ENCODE measurements at places on chromosomes 2 and 18.

DNA sequence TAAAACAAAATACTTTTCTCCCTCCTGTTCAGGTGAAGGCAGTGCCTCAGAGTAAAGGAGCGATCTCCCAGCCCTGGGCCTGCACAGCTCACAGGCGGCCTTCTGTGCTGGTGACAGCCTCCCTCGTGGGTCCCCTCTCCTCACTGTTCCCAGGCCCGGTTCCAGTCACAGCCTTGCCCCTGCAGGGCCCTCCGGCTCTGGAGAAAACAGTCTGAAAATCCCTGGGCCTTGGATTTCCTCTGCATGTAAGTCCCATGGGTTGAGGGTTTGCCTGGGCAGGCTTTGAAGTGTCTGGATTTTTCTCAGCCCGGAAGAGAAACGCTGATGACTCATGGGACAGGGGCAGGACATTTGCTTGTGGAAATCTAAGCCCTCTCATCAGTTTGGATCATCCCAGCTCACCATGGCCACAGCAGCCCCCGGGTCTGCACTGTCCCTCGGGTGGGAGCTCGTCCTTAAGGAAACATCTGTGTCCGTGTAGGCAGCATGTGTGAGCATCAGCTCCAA lies 186.1 kb upstream of the RAB12 start:
- peak; percentile 72 for DNase-seq

DNA sequence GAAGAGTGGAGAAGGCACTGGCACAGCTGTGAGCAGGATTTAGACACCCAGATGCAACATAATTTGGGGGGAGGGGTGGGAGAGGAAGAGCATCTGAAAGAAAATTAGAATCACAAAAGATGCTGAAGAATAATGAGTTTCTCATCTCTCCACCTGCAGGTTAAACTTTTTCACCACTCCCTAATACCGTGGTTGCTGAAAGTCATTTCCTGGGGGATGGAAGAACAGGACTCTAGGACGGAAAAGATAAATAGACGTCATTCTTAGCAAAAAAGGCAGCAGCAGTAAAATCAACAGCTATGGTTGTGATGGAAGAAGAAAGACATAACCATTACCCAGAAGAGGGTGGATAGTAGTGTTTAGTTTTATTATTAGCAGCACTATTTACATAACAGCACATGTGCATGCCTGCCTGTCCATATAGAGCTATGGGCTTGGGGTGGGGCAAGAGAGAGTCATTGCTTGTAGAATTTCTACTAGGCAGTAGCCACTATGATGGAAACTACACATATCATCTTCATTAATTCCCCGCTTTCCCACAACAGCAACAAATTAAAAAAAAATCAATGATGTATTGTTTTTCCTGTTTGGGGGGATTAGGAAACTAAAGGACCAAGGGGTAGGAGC lies 212.2 kb downstream of the TRIB2 start:
- peak; percentile 44 for DNase-seq

DNA sequence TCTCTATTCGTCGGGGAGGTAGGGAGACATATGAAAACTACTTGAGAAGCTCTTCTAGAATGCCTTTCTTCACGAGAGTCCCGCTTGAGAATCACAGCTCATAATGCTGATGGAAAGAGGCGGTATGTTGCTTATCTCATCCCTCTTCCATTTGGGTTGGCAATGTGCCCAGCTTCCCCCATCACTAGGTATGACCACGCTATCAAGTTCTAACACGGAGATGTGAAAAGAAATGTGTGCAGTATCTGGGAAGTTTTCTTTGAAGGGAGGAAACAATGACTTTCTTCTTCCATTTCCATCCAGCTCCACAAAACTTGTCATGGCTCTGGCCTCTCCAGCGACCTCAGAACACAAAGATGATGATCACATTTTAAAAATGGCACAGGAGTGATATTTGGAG lies 742.4 kb downstream of the DCDC2C start:
- no peak for DNase-seq

DNA sequence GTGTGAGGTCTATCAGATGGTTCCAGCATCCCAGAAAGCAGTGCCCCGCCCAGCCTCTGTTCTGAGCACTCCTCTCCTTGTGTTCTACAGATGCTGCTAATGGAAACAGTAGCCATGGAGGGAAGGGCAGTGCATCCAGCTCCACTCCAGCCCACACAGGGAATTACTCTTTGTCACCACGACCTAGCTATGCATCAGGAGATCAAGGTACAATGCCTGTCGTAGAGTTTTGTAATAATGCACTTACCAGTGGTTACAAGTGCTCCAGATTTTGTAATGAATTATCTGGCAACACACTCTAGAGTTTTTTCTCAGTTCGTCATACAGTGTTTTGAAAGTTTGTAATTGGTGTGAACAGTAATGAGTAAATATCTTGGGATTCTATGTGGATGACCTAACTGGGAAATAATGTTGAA lies 161.1 kb downstream of the ESCO1 start:
- DNase-seq, result peak; percentile 67

- DNase-seq, result no peak
Observed at GRCh38 chr2:226684563-226684959, 115.1 kb downstream of the IRS1 start.

DNA sequence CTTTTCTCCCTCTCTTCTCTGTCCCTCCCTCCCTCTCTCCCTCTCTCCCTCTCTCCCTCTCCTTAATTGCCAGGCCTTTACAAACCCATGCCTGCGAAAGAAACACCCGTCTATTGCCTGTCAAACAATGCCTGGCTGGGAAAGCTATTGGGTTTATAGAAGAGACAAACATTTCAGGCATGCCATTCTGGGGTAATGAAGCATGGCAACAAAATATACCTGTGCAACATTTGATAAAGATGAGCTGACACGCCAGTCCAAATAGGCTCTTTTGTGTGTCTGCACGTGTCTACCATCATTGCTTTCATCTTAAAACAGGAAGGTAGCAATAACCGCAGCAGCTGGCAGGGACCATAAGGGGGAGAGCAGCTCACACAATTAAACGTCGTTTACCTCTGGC lies 282.1 kb downstream of the ZNF516 start:
- DNase-seq, result no peak

GRCh38 chr18:31199190-31199769 lies 36.6 kb upstream of the DSC1 start:
- no peak for DNase-seq

GRCh38 chr2:222108957-222109585 lies 189.7 kb downstream of the PAX3 start:
- DNase-seq, result no peak

DNA sequence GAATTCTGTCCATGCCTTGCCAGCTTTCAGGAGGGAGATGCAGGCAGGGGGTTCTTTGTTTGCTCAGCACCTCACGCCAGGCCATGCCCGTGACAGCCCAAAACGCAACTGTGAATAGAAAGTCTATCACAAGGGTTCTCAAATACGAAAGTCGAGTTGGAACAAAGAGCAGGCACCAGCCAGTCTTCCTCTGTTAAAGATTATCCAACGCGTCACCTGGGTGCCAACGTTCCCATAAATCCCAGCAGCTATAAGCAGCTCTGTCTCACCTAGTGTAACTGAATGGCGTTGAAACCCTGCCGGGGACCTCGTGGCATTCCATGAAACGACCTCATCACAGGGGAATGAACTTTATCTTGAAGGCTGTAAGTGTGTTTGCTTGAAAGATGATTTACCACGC lies 84.8 kb upstream of the GATA6 start:
- no peak for DNase-seq

DNA sequence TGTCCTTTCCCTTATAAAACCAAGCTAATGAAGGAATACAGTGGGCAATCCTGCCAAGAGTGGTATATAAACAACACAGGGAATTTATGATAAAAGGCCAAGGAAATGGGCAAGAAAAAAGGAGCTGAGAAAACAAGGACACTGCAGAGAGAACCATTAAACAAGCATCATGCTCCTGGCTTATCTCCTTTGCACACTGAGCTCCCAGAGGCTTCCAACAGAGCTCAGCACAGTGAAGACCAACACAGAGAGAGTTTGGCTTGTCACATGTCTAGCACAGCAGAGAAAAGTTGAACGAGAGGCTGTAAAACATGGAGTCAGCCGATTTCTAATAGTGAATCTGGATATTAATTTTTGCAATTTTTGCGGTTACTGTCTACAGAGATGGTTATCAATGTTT lies 68.0 kb upstream of the KLF7 start:
- DNase-seq, result peak; percentile 43

- DNase-seq, result no peak
Observed at GRCh38 chr2:133711201-133711600, 142.9 kb upstream of the NCKAP5 start.

- no peak for DNase-seq
Observed at GRCh38 chr2:238988752-238989151, 140.9 kb downstream of the TWIST2 start.

- no peak for DNase-seq
Observed at GRCh38 chr2:109029490-109030201, 40.6 kb upstream of the EDAR start.

GRCh38 chr2:203814661-203815540 lies 52.7 kb upstream of the CTLA4 start:
- peak; percentile 84 for DNase-seq

- DNase-seq, result no peak
Observed at GRCh38 chr2:240597419-240598181, 11.1 kb downstream of the CAPN10 start.

DNA sequence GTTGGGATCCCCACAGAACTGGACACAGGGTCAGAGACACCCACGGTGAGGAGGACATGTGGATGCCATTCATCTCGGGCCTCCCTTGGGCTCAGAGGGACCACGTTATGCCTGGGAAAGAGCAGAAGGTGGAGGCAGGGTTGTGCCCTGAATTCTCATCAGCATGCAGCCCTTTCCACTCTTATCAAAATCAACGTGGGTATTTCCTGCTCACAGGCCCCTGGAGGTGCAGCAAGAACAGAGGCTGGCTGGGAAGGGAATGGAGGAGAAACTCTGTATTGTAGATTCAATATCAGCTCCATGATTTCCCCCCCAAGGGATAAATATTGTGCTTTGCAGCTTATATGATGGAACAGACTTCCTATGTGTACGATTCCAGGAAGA lies 90.9 kb downstream of the SETBP1 start:
- no peak for DNase-seq

DNA sequence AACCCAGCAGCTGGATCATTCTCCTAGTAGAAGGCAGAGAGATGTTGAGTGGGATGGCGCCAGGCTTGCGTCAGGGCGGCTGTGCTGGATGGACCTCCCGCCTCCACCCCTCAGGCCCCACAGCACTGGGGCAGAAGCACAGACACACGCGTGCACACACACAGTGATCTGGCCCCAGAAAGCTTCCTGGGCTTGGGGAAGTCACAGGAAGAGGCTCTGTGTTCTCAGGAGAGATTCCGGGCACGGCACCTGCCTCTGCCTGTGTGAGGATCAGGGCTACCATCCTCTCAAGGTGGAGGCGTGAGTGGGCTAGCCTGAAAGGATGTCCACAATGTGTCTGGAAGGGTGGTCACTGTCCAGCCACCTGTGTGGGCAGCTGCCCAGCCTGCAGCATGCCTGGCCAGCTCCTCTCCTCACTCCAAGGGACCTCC lies 229.8 kb upstream of the HS6ST1 start:
- DNase-seq, result no peak

- no peak for DNase-seq
Observed at GRCh38 chr2:3034856-3035255, 342.8 kb downstream of the EIPR1 start.

GRCh38 chr18:72630991-72631390 lies 86.8 kb upstream of the CBLN2 start:
- DNase-seq, result no peak

Measured in astrocyte of the spinal cord (primary cell).